ENCODE measurements at places on chromosomes 12 and 14.

DNA sequence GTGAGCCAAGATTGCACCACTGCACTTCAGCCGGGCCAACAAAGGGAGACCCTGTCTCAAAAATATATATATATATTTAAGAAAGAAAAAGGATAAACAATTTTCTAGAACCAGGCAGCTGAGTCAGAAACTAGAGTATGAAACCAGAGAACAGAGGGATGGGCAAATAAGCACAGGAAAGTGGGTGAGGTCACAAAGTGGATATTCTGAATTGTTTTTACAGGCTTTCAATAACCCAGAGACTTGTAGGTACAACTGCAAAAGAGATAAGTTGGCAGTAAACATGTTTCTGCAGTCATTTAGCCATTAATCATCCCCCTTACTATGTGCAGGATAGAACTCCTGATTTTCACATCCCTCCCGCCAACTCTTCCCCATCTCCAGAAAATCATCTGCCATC lies 94.2 kb downstream of the BTG1 start:
- no peak for DNase-seq

DNA sequence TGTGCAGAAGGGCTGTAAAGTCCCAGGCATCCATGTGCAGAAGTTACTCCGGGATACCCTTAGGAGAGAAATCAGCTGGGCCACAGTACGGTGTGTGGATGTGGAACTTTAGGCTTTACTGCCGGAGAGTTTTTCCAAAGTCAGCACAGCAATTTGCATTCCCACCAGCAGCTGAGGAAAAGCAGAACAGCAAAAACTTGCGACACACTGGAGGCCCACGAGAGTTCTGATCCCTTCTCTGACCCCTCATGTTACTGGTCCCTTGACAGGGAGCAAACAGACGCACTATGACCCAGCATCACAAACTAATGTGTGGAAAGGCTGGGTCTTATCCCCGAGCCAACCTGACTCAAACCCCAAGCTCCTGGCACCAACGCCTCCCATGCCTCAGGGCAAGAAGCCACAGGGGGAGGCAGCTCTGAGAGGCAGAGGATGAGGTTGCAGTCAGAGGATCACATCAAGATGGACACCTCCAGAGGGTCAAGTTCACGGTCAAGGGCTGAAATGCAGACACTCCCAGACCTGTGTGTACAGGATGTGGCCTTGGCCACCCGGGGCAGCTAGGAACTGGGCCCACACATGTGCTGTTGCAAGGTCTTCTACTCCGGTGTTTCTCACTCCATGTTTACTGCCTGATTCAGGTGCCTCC lies 38.6 kb downstream of the CCDC88C start:
- peak; percentile 24 for DNase-seq

DNA sequence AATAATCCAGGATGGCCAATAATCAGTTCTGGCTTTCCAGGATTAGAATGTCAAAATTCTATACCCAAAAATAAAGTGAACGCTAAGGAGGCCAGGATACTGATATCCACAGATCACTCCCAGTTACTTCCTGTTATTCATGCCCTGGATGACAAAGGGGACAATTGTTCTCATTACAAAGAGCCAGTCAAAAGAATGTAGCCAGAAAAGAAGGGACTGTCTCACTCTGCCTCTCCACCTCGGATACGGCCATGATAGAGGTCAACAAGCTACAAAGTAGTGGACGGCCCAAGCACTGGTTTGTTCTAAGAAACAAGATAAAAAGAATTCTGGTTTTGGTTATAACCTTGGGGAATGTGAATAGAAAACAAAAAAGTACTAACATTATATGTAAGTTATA lies 116.1 kb upstream of the ATF7IP start:
- peak; percentile 48 for DNase-seq

DNA sequence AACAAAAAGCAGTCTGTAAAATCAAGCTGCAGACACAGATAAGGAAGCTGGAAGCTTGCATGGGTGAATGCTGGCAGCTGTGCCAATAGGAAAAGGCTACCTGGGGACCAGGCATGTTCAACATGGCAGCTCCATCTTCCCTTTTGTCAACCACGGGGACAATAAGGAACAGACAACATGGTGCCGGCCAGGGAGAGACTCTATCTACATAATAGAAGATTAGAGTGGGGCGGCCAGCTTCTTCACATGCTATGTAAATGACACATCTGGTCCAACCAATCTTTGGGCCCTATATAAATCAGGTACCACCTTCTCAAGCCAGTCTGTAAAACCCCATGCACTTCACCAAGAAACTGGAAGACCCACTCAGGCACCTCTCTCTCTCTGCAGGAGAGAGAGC lies 157.6 kb downstream of the SUDS3 start:
- no peak for DNase-seq

GRCh38 chr14:24915958-24916595 lies 133.9 kb downstream of the STXBP6 start:
- no peak for DNase-seq

GRCh38 chr14:94638339-94638738 lies 26.1 kb downstream of the SERPINA3 start:
- DNase-seq: peak; percentile 8

GRCh38 chr12:69885658-69886057 lies 60.6 kb downstream of the MYRFL start:
- no peak for DNase-seq

DNA sequence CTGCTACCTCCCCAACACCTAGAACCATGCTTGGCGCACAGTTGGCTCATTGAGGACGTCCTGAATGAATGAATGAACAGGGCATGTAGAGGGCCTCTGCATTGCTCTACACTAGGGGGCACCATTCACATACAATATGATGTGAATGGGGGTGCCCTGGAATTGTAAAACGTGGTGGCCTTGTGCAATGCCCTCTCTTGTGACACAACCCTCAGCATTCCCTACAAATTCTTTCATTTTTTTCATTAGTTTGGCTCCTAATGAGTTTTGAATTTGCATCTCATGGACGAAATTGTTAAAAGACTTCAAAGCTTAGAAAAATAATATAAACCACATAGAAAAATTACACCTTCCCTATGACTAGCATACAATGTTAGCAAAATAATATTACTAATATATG lies 2.3 kb upstream of the DIO2 start:
- DNase-seq: peak; percentile 44

GRCh38 chr12:111451649-111452129 lies 46.0 kb downstream of the SH2B3 start:
- peak; percentile 67 for DNase-seq

DNA sequence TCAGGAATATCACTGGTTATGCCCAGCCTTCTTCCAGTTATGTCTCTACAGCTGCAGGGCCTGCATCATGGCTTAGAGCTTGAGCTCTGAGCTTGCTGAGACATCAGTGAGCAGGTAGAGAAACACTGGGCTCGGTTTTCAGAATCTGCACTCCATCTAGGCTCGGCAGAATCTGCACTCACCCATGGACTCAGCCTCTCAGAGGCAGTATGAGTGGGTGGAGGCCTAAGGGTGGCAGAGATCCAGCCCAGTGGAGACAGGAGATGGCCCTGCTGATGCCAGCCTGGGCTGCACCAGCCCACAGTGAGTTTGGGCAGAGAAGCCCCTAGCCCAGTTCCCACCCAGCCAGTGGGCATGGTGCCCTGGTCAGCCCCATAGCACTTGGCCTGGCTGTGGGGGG lies 12.8 kb downstream of the KRT80 start:
- no peak for DNase-seq

- DNase-seq: no peak
These were observed 29.0 kb upstream of the PLEKHG7 start for GRCh38 chr12:92673756-92674155.

- no peak for DNase-seq
These were observed 1242.2 kb upstream of the TMEM132C start for GRCh38 chr12:127024791-127025190.

GRCh38 chr12:124322271-124322998 lies 27.5 kb downstream of the RFLNA start:
- no peak for DNase-seq

- no peak for DNase-seq
These were observed 17.8 kb downstream of the GUCY2C start for GRCh38 chr12:14678547-14679150.

DNA sequence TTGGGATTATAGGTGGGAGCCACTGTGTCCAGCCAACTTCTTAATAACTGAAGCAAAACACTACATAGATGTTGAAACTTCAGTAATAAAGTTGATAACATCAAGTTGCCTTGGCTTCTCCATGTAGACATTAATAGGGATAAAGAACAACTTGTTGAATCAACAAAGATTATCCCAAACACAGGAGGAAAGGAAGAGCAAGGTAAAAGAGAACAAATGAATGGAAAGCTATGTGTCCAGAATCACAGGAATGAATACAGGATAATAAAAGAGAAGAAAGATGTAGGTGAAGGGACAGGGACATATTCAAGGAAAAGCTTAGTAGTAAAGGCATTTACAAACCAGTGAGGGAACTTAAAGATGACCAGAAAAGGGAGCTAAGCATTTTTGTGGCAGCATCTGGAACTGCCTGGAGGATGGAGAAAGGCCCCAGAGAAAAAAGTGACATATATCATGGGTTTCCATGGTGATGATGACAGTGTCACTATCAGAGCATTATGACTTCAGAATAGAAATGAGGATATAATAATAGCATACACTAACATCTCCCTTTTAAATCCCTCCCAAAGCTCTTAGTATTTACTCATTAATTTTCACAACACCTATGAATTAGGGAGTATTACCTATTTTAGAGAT lies 24.0 kb upstream of the MDM1 start:
- DNase-seq: no peak

- no peak for DNase-seq
These were observed 16.3 kb upstream of the SINHCAF start for GRCh38 chr12:31342286-31342685.

DNA sequence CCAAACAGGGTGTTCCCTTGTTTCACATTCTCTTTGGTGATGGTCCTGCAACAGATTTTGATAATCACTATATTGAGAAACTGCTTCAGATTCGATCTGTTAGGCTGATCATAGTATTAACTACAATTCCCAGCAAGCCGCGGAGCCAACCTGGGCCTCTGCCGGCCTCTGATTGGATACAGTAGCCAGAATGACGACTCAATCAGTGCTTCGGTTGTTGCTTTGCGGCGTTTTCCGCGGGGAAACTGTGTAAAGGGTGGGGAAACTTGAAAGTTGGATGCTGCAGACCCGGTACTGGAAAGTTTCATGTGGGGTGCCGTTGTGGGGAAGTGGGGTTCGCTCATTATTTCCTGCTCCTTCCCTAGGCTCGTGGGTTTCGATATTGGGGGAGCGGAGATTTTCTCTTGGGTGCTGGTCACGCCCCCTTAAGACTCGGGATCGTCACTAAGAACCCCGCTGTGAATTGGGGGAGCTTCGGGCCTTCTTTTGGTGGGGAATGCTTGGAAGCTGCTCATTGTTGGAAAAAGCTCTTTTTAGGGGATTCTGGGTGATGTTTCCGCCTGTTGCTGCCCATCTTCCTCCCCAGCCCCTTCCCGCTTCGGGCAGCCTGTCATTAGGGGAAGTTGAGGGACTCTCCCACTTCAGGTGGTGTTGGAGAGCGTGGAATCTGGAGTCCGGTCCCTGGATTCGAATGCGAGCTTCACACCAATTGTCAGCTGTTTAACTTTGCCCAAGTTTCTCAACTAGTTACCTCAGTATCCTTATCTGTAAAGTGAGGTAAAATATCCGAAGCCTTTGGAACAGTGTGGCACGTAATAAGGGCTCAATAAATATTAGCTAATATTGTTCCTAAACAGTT lies at the start of gene RAD51B:
Gene RAD51B, plus strand, starts transcription at position 217 of the 859 bp plus-strand sequence.
- peak; percentile 80 for DNase-seq

DNA sequence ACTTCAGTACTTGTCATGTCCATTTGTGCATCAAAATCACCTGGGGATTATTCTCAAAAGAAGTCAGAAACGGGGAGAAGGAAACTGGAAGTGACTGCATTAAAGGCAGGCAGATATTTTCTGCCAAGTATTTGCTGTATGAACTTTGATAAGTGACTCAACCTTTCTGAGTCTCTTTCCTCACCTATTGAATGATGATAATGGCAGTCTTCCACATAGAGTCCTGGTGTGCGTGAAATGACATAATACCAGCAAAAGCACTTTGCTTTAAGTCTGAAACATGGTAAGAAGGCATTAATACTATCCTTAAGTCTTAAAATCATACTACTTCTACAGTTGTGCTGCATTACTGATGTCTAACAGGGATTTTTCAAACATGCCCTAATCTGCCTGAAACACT lies 278.5 kb downstream of the ADAMTS20 start:
- DNase-seq: no peak

GRCh38 chr12:16608946-16609539 lies 3.1 kb upstream of the LMO3 start:
- no peak for DNase-seq

GRCh38 chr14:100703386-100704220 lies 23.1 kb upstream of the DLK1 start:
- DNase-seq: no peak
